ENCODE measurements at places on chromosomes 6 and 20.

DNA sequence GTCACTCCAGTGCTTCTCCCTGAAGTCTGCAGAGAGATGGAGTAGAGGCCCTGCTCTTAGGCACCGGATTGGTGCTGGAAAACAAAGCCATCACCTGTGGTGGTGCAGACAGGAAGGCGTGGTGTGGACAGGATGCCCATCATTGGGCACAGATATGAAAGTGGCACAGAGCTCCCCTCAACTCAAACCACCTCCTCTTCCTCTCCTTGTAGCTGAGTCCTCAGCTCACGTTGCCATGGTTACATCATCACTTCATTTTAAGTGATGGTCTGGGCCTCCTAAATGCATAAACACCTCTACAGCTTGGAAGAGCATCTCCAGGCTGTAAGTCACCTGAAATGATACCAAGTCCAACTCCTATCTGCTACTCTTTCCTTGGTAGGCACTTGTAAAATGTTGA, 8.0 kb upstream of the RTF2 start:
- no peak for DNase-seq

DNA sequence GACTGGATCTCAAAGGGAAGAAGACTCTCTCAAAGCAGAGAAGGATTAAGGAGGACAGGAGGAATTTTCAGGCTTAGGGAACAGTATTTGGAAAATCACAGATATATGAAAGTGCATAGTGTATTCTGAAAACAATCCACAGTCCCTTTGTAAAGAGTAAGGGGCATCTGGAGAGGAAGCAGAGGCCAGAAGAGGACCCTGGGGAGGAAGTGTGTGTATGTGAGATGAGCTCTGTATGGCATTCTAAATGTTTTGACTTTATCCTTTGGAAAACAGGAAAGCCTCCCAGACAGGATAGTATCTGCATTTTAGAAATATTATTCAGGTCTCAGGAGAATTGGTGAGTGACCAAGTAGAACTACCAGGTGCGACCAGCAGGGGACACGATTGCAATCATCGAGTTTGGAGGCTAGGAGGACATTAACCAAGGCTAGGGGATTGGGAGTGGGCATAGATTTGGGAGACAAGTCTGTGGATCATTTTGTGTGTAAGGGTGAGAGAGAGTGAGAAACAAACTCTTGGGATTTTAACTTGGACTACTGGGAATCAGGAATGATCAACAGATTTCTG, 38.3 kb upstream of the FAM184A start:
- DNase-seq, result no peak

- no peak for DNase-seq
These were observed 48.3 kb downstream of the CDK5RAP1 start for GRCh38 chr20:33353013-33353402.

DNA sequence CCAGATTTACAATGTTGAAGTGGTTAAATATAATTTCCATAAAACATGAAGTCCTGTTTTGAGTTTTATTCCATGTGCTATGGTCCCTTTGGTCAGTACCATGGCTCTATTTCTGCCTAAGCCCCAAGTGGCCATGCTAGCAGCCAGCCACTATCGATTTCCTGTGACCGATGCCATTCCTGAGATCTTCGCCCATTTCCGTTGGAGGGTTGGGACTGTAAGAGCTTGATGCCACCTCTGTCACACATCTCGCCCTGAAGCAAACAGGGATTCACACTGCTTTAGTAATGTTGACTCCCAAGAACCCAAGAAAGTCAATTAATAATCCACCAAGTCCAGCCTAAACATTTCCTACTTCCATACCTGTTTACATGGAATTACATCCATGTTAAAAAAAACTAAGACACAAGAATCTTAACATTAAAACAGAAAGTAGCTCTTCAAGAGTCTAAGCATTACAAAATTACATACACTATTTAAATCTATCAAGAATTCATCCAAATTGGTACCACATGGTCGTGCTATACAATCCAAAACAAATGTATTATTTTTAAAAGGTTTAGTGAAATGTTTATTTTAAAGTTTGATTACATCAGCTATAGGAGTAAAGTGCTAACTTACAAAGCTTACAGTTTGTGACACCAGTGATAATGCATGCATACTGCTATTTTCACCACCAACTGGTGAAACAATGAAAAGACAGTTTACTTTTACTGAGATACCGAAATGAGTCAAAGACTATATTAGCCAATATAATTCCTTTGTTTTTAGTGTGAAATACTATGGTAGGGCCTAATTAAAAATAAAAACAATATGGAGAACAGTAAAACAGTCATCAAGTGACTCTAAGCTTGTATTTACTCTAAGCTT, 2.5 kb downstream of the RBM39 start:
- DNase-seq, result no peak

- no peak for DNase-seq
These were observed 22.4 kb upstream of the SLC9A8 start for GRCh38 chr20:49790077-49790798.

GRCh38 chr6:139611327-139612134, 237.1 kb upstream of the CITED2 start:
- no peak for DNase-seq

DNA sequence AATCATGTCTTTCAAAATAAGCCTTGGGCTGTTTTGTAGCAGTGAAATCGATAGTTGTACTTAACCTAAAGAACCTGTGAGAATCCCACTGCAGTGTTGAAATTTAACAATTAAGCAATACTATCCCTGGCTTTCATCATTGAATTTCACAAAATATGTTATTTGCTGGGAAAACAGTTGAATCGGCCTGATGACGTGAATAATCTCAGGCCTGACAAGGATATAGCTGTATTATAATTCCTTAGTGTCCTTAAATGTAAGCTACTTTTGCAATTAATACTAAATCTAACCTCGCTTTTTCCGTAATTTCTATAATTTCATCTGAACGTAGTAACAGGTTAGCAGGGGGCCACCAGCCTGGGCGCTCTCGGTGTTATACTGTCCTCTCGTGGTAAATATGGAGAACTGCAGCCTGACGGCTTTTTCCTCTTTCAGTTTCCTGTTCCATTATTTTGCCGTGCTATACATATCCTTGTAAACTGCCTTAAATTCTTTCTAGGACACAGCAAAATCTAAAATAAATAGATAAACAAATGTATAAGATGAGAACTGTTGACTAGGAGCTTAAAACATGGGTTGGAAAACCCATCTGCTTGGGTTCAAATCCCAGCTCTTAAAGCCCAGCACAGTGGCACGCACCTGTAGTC, 24.0 kb downstream of the MTFR2 start:
- peak; percentile 50 for DNase-seq

DNA sequence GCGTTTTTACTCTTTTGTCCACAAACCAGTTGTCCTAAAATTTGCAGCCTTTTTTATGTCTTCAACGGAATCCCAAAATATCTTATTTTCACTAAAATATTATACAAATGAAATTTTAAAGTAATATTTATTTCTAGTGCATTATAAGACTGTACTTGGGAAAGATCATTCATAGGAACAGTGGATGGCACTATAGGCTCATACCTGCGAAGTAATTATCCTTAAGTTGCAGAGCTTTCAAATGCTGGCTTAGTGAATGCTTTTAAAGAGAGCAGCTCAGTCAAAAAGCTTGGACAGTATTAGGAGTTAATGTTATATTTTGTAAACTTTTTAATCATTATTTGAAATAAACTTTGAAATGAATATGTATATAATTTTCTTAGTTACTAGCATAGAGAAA, 254.9 kb downstream of the CDKAL1 start:
- DNase-seq, result no peak

GRCh38 chr6:17242087-17242486, 39.1 kb upstream of the RBM24 start:
- no peak for DNase-seq

DNA sequence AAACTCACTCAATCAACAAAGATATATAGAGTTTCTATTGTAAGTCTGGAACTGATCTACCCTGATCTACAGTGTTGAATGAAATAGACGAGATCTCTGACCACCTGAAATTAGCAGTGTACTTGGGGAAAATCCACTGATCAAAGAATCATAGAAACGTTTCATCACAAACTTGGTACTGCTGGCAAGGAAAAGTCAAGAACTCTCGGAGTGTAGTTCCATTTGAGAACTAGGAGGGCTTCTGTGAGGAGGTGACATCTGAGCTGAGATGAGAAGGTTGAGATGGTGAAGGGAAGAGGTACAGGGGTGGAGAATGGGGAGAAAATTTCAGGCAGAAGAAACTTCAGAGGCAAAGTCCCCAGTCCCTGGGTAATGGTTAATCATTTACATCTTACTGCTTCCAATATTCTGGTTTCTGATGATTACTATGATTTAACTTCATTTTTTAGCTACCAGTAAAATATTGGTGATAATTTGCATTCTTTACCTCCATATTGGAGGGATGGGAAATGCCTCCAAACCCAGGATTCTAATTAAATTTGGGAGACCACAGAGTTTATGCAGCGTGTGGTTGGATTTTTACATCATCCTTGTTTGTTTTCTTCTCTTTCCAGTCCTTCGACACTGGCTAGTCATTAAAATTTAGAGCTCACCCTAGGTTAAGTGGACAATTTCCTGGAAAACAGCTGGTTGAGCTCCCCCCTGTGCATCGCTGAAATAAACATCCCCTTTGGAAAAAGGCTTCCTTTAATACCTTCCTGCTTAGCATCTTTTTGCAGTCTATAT, 191.9 kb downstream of the BCAS1 start:
- DNase-seq, result no peak

DNA sequence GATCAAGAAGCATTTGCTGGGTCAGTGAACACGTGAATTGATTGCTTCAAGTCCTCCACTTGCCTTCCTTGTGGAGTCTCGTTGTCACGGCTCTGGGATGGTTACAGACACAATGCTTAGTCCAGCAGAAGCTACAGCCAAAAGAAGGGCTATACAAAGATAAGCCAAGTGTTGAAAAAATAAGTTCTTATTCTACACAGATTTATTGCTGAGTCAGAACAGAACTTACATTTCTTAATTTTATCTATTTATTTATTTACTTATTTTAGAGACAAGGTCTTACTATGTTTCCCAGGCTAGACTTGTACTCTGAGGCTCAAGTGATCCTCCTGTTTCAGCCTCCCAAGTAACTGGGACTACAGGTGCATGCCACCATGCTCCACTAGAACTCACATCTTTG, 199.0 kb downstream of the MYLK4 start:
- no peak for DNase-seq

DNA sequence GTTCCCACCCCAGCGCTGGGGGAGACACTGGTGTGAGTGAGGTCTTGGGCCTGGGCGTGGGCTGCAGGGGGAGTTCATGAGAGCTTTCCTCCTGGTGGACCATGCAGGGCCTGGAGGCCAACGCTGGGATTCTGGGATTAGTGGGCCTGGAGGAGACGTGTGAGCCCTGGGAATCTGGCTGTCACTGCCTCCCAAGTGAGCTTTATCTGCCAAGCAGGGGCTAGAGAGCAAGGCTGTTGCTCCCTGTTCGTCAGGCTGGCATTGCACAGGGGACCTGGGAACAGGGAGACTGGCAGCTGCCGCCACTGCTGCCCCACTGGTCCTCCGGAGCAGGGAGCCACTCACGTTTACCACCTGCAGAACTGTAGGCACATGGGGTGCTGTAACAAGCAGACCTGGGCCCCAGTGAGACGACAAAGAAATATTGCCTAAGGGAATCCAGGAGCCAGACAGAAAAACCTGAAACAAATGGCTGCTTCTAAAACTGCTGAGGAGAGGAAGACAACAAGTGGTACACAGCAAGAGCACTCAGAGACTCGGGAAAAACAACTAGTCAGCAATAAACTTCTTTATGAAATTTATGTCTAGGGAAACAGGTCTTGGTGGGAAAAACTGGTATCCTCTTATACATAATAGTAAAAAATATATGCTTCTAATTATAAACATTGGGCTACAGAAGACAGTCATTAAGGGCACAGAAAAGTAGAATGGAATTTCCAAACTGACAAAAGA, 45.2 kb downstream of the PPP1R3G start:
- DNase-seq, result no peak

DNA sequence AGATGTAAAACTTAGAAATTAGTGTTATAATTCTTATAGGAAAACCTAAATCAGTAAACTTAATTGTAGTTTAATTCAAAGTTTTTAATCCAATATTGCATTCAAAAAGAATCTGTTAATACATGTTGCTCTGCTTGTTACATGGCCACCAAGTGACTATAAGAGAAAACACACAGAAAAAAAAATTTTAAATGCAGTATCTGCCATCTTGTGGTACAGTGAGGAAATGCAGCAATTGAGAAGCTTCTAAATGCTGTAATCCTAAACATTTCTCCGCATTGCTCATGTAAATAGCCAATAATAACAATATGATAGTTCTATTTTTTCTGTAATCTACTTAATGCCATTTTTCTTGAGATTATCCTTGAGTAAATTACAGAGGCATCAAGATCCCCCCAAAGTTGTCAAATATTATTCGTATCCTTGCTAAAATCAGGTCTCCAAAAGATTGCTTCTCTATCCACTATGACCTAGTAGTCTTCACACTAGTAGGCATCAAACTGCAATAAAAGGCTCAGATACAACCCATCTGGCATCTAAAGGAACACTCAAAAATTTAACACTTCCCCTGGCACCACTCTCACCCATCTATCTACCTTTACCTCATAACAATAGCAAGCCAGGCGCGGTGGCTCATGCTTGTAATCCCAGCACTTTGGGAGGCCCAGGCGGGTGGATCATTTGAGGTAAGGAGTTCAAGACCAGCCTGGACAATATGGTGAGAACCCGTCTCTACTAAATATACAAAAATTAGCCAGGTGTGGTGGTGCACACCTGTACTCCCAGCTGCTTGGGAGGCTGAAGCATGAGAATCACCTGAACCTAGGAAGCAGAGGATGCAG, 34.6 kb downstream of the HDAC2 start:
- DNase-seq, result peak; percentile 54

DNA sequence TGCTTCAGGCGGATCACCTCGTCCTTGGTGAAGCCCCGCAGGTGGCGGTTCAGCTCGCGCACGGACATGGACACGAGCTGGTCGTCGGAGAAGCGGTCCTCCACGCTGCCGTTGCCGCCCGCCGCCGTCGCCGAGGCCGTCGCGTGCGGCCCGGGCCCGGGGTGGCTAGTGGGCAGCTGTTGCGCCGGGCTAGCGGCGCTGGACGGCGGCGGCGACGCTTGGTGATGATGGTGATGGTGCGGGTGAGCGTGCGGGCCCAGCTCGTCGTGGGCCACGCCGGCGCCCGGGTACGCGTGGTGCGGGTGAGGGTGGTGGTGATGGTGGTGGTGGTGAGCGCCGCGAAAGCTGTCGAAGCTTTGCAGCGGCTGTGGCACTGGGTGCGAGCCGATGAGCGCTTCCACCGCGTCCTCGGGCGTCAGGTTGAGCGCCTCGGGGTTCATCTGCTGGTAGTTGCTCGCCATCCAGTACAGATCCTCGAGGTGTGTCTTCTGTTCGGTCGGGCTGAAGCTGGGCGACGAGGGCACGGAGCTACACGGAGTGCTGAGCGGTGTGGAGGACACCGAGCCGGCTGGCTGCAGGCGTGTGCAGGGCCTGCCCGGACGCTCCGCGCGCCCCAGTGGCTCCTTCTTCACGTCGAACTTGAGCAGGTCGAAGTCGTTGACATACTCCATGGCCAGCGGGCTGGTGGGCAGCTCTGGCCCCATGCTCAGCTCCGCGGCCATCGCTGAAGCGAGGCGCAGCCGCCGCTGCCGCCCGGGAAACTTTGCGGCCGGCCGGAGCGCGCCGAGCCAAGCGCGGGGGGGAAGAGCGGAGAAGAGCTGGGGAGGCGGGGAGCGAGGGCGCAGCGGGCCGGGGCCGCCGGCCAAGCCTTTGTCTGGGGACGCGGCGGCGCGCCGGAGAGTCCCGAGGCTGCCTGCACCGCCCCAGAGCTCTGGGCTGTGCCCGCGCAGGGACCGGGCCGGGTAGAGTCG, 622 bp downstream of the MAFB start:
- DNase-seq, result no peak

- DNase-seq, result no peak
These were observed 209.5 kb downstream of the CLIC5 start for GRCh38 chr6:45806172-45806571.

Data from GM13977 (cell line).